ENCODE measurements at places on chromosomes 7 and 10.

GRCh38 chr7:27955596-27955995 is 215.6 kb downstream of the TAX1BP1 start:
- no peak for DNase-seq

DNA sequence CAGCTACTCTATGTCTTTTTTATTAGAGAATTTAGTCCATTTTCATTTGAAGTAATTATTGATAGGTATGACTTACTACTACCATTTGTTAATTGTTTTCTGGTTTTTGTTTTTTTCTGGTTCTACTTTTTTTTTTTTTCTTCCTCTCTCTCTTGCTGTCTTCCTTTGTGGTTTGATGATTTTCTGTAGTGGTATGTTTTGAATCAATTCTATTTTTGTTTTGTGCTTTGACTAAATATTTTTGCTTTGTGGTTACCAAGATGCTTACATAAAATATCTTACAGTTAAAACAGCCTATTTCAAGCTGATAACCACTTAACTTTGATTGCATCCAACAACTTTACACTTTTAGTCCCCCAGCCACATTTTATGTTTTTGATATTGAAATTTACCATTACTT is 3.3 kb upstream of the OR2F2 start:
- DNase-seq, result no peak

DNA sequence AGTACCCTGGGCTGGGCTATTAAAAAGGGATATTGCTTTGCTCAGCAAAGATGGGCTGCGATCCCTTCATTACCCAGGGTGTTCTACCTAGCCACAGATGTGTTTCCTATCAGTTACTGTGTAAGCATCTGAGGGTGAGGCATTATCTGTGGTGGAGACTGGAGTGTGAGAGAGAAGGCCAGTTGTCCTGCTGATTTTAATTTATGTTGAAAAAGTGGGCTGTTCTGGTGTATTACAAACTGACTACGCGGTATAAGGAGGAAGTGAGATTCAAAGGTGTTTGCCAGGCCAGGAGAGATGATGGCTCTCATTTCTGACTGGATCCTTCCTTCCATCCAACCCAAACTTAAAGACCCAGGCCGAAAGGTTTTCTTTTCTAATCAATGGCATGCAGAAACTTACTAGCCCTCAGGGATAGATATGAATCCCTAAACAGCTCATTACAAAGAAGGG is 7.6 kb downstream of the TCF7L2 start:
- no peak for DNase-seq

DNA sequence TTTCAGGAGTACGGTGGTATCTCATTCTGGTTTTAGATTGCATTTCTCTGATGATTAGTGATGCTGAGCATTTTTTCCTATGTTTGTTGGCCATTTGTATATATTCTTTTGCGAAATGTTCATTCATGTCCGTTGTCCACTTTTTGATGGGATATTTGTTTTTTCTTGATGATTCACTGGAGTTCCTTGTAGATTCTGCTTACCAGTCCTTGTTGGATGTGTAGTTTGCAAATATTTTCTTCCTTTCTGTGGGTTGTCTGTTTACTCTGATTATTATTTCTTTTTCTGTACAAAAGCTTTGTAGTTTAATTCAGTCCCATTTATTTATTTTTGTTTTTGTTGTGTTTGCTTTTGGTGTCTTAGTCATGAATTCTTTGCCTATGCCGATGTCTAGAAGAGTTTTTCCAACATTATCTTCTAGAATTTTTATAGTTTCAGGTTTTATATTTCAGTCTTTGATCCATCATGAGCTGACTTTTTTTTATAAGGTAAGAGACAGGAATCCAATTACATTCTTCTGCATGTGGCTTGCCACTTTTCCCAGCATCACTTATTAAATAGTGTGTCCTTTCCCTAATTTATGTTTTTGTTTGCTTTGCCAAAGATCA is 320.5 kb downstream of the MAGI2 start:
- no peak for DNase-seq

DNA sequence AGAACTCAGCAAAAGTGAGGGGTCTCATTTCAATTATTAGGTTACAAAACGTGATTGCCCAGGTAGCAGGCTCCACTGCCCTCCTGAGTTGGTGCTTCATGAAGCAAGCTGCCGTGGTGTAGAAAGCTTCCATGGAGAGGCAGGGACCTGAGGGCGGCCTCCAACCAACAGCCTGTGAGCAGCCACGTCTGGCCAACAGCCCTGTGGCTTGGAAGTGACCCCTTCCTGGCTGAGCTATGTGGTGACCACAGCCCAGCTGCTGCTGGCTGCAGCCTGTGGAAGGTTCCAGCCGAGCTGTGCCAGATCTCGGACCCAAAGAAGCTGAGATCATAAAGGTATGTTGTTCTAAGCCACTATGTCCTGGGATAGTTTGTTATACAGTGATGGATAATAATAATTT is 122.5 kb upstream of the KLF6 start:
- no peak for DNase-seq

All from stimulated activated CD8-positive, alpha-beta memory T cell treated with anti-CD3 and anti-CD28 coated beads, Interleukin-4, amount 100 ng/mL, for 4 hours (primary cell).